ENCODE measurements at places on chromosomes 13 and 19.
A peak's percentile ranks its signal among the peaks of the same experiment; 100 is the strongest.

GRCh38 chr13:85772367-85772766, 26.9 kb downstream of the SLITRK6 start:
- no peak for DNase-seq

DNA sequence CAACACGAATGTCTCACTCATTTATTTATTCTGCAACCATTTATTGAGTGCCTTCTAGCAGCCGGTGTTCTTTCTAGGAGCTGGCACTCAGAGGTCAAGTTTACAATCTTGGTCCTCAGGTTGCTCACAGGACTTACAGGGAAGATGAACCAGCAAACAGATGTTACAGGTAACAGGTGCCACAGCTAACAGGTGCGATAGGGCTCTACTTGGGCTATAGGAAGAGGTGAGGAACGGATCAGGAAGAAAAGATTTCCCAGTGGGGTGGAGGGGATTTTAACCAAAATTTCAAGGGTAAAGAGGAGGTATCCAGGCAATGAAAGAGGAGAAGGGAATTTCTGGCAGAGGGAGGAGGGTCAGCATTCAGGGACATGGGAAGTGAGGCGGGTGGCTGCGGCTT, 87.3 kb upstream of the FARP1 start:
- DNase-seq: no peak

GRCh38 chr13:34731486-34731885, 210.6 kb upstream of the NBEA start:
- no peak for DNase-seq

DNA sequence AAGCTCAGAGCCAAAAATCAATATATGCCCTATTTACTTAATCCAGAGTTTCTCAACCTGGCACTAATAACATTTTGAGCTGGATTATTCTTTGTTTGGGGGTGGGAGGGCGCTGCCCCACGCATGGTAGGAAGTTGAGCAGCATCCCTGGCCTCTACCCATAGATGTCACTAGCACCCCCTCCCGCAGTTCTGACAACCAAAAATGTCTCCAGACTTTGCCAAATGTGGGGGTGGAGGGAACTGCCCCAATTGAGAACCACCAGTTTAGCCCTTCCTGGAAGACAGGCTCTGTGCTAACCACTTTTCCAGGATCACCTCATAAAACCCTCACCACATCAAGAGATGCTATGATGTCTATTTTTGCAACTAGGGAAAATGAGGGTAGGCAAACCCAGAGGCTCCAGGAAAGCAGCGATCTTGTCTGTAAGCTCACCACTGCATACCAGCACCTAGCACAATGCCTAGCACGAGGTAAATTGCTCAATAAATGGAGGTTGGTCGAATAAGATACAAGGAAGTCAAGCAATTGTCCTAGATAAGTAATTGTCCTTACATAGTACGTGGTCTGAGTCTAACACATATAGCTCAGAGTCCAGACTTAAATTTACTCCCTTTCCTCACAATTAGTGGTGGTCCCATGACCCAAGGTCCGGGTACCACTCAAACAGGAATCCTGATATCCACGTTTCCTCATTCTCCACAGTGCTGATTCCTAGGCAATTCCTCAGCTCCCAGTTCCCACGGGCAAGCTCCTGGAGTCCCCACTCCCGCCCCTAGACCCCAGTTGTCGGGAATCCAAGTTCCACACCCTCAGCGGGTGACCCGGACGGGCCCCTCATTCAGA, 892 bp downstream of the TRIR start:
- DNase-seq: peak; percentile 82

GRCh38 chr13:90500569-90500968, 846.9 kb upstream of the MIR17HG start:
- DNase-seq: no peak

All from GM20000 (cell line).